ENCODE measurements at places on chromosomes 16 and 17. TPM values are rescaled to one million over a fixed set of nuclear protein-coding genes. Genes with fewer than 3 reads are reported as not detected.

PRAC2 gene
- total RNA-seq: 6.1 TPM

DNA sequence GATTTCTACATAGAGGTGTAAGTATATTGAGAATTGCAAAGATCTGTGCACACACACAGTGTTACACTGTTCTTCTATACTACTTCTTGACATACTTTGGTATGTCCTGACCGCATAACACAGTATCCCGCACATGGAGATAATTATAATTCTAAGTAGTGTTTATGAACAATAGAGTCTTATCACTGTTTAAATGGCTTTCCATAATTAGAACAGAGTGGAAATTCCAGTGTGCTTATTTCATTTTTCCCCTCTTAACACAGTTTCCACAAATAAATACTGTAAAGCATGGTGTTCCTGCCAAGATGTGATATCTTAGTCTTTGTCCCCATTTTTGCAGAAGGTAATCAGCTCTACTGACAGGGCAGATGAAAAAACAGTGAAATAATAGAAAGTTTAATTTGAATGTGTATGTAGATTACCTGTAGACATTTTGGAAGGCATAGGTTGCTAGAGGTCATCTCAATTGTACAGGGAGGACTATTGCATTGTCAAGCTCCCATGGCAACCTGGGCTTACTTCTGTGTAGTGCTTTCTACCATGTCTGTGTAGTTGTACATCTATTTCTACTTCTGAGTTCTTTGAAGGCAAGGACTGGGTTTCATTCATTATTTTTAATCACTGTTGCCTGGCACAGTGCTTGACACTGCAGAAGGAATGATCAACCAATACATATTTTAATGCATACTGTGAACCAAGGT, 10.1 kb upstream of the KRT28 start:
- no peak for DNase-seq

DNA sequence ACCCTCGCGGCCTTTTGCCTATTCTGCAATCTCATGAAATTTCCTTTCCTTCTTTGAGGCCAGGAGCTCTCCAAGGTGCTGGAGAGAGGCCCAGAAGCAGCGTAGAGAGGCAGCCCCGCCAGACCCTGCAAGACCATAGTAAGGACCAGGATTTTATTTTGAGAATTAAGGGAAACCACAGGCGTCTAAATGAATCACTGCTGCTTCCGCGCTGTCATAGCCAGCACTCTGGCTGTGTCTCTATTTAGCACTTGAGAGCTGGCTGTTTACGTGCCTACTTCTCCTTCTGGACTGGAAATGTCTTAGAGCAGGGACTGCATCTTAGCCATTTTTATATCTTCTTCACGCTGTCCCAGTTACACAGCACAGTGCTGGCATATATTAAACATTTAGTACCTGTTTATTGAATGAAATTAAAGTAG, 37.6 kb upstream of the PIRT start:
- peak; percentile 13 for DNase-seq

RAB11FIP4 gene
- total RNA-seq: under 0.01 TPM

DNA sequence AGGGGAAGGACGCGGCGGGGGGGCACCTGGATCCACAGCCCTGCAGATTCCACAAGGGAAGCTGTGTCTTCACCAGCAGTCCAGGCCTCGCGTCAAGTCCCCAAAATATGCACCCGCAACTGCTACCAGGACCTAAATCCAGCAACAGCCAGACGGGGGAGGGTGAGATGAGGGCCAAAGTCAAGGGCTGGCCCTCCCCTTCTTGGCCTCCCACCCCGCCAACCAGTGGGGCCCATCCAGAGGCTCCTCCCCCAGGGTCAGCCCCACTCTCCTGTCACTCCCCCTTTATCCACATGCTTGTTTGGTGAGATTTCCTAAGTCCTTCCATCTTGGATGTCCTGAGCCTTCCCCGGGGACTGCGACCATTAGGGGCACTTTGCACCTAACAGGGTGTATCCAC, 138.7 kb downstream of the ENGASE start:
- no peak for DNase-seq

DNA sequence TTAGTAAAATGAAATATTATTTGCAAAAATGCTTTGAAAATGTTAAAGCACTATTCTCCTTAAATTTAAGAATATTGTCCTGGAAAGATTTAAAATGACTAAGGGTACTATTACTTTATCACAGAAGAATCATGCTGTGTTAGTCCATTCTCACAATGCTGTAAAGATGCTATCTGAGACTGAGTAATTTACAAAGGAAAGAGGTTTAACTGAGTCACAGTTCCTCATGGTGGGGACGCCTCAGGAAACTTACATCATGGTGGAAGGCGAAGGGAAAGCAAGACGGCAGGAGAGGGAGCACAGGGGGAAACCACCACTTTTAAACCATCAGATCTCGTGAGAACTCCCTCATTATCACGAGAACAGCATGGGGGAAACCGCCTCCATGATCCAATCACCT, 245.6 kb downstream of the IRX3 start:
- DNase-seq: no peak

DNA sequence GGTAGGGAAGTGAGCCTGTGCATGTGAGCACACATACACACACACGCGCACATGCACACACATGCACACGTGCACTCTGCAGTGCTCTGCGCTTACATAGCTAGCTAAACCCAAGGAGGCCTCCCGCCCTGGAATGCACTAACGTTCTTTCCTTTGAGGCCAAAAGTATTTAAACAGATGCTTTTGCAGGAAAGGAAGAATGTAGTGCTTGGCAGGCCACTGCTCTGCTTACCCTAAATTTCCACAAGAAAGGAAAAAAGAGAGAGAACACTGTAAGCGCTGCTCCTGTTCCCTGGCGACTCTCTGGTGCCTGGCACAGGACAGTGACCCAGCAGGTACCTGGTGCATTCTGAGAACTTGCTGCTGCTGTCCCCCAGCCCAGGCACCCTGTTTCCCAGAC, 31.3 kb upstream of the MRPS23 start:
- DNase-seq: no peak

SPNS3 gene
- total RNA-seq: not detected

GRCh38 chr17:9218064-9218635, 196.8 kb downstream of the NTN1 start:
- no peak for DNase-seq

DNA sequence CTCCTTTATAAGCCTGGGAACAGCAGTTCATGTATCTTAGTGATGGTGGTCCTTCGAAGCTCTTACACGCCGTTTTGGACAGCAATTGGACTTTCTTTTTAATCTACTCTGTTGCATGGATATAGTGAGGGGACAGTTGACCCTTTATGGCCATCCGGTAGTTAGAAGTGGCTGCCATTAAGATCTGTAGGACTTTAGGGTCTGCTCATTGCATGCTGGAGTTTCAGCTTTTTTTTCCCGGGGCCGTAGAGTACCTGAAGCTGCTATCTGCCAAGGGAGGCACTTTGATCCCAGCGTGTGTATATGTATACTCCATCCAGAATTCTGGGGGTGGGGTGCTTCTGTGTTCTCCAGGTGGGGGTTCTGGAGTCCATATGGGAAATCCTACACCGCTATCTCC, 1.2 kb downstream of the CYB5D1 start:
- no peak for DNase-seq

GRCh38 chr17:59378675-59379074, 47.2 kb downstream of the YPEL2 start:
- no peak for DNase-seq

DNA sequence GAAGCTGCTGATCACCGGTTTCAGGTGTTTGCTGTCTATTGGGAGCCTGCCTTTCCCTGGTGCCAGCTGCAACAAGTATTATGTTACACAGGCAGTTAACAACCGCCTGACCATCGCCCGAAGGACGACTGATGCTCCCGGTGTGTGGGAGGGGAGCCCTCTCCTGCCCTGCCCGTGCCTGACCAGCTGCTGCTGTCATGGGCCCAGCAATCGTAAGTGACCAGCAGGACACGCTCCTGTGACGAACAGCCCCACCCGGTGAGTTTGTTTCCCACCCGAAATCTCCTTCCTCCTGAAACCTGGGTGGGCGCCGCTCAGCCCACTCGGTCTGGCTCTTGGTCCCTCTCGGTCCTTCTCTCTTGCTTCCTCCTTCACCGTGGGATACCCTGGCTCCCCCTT, 17.9 kb upstream of the UBE2I start:
- DNase-seq: no peak

DNA sequence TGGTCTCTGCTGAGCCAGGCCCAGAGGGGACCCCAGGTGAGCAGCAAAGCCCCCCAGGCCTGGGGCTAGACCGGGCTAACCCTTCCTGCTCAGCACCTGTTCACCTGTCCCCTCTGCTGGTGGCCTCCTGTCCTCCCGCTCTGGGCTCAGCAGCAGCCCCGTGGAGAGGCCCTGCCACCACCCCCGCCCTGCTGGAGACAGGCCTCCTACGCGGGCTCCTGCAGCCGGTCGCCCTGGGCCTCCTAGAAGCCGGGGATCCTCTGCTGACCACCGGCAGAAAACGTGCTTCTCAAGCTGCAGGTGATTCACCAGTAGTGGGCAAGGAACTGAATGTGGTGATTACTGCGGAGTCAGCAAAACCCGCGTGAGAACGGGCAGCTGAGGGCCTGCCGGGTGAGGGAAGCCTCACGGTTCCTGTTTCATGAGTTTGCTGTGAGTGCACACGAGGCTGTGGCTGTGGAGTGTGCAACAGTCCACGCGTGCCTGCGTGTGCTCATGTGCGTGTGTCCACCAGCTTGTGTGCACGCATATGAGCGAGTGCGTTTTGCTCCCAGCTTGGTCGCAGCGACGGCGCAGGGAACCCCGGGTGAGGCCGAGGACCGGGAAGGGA, 792 bp downstream of the SECTM1 start:
- DNase-seq: peak; percentile 57

DNA sequence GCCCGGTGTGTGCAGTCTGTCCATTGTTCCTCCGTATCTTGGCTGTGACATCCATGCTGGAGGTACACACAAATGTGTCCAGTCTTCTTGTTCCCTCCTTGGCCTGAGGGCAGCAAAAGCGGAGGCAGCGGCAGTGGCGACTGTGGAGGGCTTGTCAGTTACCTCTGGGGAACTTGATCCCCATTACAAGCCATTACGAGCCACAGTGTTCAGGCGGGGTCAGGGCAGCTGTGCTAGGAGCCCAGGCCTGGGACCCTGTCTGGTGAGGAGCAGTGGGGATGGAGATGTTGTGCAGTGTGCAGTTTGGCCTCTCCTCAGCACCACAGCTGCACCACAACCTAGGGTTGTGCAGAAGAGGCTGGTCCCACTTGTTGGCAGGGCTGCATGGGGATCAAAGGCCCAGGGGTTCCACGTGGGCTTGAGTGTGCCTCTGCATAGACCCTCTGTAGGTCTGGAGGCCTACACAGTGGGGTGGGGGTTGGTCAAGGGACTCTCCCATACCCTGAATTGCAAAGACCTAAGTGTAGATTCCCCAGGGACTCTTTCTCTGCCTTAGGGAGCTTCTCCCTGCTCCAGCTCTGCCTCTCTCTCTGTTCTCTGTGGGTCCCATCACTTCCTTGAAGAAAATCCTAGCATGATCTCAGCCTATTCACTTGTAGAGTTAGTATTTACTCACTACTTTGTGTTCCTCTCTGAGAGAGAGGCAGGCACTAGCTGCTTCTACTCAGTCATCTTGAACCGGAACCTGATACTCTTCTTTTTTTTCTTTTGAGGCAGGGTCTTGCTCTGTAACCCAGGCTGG, 58.8 kb downstream of the SLFN11 start:
- no peak for DNase-seq

SCGB1C2 gene
- not detected for total RNA-seq

ARL5C gene
- not detected for total RNA-seq

- peak; percentile 49 for DNase-seq
Observed at GRCh38 chr16:381789-382717, at the start of gene PGAP6. Gene PGAP6 (minus strand): TSS chr16:381978. CDS start chr16:381821, 157 bp downstream.

DNA sequence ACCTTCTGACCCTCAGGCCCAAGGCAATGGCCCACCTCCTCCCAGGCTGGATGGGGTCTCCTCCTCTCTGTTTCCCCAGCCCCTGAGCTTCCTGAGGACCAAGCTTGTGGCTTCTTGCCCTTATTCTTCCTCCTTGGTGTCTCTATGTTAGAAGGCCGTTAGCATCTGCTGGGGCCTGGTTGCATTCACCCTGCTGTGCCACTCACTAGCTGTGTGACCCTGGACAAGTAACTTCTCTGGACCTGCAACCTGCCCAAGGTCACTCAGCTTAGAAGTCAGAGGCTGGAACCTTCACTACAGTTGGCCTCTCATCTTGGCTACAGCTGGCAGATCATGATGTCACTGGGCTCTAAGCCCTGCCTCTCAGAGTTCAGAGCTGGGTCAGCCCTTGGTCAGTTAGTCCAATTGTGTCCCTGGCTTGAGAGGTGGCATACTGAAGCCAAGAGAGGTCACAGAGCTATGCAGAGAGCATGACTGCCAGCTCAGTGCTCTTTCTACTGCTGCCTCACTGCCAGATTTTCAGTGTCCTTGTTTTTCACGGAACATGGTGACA, 3.0 kb downstream of the MT2A start:
- DNase-seq: peak; percentile 80

KIF2B gene
- not detected for total RNA-seq
